ENCODE measurements at places on chromosomes 7 and 10.

- no peak for DNase-seq
These were observed 50.6 kb downstream of the PRPF18 start for GRCh38 chr10:13637303-13637856.

- DNase-seq: no peak
These were observed 94.4 kb downstream of the JAZF1 start for GRCh38 chr7:28086198-28086597.

GRCh38 chr10:46524472-46525176 lies 31.8 kb downstream of the GPRIN2 start:
- DNase-seq: no peak

DNA sequence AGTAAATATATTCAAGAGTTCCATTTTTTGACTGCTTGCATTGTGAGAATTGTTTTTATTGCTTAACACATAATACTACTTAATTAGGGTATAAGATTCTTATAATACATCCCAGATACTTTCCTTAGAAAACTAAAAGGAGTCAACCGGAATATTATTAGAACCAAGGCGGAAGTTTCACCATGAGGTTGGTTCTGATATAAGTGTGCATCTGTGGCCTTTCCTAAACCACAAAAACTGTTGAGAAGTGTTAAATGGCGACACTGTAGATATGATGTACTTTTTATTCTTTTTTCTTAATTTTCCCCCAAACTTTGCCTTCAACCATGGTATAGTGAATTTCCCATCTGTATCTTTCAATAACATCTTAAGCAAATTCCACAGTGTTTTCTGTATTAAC lies 32.3 kb upstream of the INHBA start:
- no peak for DNase-seq

DNA sequence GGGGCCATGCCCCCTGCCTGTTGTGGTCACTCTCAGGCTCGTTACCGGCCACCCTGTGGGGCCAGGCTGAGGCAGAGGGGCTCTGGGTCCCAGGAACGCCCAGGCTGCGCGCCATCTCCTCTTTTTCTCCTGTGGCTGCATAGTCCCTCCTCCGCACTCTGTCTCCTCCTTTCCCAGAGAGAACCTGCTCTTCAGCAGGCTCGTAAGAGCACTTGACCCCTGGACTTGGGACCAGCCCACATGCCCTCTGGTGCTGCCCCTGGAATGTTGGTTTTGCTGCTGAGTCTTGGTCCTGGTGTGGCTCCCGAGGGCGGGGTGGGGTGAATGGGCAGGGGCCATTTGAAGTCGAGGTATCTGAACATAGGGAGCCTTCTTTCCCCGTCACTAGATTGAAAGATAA lies 6.6 kb upstream of the BHLHA15 start:
- DNase-seq: no peak

GRCh38 chr10:58942724-58943123 lies 233.7 kb upstream of the PHYHIPL start:
- no peak for DNase-seq

- no peak for DNase-seq
These were observed 75.9 kb downstream of the BUB3 start for GRCh38 chr10:123229927-123230630.

- no peak for DNase-seq
These were observed 251.2 kb downstream of the DNAJB6 start for GRCh38 chr7:157587805-157588560.

DNA sequence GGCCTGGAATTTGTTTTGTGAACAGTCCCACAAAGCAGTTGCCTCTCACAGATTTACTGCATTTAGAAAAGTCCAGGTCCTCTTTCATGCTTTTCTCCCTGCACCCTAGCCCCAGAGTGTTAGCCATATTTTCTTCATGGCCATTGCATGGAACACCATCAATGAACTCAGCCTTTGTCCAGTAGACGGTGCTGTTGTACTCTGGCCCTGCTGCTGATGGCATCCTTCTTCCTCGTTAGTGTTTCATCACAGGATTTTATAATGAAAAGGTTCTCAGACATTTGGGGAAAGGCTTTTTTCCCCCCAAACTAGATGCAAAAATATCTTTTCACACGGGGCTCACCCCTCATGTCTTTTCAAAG lies 93.0 kb upstream of the SLC25A13 start:
- peak; percentile 60 for DNase-seq

DNA sequence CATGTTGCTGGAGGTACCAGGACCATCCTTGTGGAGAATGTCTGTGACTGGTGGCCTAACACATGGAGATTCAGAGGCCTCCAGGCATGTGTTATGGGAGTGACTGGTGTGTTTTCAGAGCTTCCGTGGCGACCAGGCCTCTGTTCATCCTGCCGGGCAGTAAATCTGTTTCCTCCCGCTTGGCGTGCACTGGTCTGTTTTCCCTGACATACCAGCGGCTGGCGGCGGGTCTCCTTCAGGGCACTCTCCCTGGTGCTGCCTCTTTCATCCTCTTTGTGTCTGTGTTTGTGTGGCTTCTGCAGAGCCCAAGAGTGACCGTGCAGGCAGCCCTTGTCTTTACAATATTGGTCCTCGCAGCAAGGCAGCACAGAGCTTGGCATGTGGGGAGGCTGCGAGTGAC lies 385.1 kb upstream of the MKI67 start:
- DNase-seq: no peak

- no peak for DNase-seq
These were observed 9.2 kb downstream of the GJD4 start for GRCh38 chr10:35614312-35614711.

DNA sequence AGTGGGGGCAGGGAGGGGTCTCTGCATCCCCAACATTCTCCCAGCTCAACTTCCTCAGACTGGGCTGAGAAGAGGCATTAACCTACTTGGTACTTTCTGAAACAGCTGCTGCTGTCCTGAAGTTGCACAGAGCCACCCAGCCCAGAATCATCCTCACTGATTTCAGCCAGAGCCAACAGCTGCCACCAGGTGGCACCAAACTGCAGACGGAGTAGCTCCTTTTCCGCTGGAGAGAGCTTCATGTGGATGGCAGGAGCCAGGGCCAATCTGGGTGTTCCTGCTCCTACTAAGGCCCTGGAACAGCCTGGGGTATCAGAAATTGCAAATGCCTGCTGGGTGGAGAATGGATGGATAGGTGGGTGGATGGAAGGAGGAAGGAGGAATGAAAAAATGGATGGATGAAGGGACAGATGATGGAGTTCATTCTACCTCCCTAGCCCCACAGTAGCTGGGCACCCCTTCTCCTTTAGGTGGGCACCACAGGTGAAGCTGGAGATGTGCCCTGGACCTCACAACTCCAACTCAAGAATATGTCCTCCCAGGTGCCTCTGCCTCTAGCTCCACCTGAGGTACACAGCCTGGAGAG lies 11.8 kb upstream of the DRGX start:
- DNase-seq: peak; percentile 83

DNA sequence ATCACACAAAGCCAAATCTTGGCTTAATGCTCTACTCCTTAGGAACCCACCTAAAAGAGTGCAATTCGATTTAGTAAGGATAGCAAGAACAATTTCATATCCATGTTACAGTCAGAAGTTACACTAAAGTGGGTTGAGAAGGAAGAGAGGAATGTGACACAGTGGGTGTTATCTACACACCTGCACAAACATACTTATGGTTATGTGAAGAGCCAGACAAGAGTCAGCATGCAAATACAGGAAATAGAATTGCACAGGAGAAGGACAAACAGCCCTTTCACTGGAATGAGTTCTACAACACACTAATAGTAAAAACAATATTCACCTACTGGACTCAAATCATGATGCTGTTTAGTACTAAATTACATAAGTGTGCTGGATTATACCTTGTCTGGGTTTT lies 262.8 kb downstream of the DGKB start:
- DNase-seq: no peak

GRCh38 chr7:134522601-134523000 lies 4.8 kb upstream of the AKR1B10 start:
- no peak for DNase-seq

DNA sequence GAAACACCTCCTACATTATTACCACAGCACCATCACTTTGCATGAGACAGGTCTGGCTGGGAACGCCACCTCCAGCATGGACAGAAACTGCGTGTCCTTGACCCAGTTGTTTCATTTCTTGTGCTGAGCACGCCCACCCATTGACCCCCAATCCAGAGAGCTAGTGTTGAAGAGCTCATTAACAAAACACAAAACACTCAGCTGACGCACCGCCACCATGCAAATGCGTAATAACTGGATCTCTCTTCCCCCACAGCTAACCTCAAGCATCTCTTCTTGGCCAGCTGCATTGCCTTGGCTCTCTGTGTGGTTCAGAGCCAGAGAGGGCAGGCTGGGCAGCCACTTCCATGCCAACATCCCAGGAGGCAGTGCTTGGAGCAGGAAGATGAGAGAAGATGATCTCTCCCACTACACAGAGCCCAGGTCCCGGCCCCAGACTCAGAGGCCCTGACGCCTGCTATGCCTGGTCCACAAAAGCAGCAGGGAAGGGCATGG lies 173.5 kb downstream of the PLXNA4 start:
- DNase-seq: no peak

DNA sequence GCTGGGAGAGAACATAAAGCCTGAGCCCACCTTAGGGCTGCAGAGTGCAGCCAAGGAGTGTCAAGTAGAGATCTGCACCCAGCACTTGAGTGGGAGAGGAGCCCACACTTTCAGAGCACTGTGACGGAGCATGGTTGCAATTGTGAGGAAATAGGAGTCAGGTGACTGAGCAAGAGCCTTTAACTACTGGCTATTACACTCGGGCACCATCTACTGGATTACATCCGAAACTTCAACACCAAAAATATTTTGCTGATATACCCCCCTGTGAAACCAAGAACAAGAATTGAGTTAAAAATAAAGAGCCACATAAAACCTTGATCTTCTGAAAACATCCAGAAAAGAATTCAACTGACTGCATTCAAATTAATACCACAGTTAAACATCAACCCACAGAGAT lies 657.9 kb downstream of the NXPH1 start:
- no peak for DNase-seq

GRCh38 chr7:128197989-128198580 lies 43.0 kb upstream of the LEP start:
- no peak for DNase-seq

GRCh38 chr7:98930464-98930863 lies 52.1 kb downstream of the TRRAP start:
- DNase-seq: no peak

DNA sequence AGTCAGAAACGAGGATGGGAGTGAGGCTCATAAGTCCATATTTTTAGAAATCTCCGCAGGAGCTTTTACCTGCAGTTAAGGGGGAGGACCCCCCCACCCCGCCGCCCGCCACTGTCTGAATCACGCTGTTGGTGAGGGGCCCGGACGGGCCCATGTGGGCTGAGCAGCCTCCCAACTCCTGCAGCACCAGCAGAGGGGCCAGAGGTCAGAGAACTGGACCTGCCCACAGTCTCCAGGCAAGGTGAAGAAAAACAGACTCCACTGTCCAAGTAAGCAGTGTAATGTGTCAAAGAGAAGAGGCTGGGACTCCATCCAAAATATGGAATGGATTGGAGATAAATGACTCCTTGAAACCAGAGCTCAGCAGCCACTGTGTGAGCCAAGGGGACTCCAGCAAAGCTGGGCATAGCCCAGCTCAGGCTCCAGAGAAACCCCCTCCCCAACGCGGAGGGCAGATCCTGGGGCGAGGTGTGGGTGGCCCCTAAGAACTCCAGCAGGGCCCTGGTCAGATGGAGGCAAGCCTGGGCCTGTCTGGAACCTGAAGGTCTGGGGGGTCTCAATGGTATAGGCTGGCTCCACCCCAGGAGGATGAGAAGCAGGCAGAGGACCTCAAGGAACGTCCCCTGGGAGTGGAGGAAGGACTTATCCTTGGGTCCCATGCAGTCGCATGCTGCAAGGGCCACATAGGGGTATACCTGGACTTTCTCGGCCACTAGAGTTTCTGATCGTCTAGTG lies 128.5 kb upstream of the TNS3 start:
- no peak for DNase-seq

- no peak for DNase-seq
These were observed 44.5 kb upstream of the AGR3 start for GRCh38 chr7:16926283-16926682.

DNA sequence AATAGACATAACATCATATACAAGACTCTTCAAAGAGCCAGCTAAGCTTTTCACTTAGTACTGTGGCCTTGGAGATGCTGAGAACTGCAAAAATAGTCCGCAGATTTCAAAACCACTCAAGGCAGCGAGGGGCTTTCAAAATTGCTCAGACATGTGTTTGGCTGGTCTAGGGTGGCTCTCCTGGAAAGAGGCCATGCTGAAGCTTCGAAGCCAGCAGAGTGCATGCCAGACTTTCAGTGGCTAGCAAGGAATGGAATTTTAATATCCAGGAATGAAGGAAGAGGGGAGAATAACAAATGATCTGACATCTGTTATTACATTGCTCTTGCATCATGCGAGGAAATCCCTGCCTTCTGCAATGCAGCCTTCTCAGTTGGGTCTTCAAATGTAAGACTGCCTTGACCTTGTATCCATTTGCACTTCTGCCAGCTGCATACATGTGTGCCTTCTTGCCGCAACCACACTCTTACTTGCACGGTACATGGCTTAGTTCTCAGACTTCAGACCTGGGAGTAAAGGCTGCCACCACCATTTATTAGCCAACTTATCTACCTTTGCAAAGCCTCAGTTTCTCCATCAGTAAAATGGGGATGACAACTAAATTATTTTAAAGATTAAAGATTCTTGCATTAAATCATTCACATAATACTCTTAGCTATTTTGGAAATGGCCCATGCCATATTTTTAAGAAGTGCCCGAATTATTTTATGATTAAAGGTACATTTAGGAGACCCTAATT lies 55.9 kb downstream of the ITIH5 start:
- DNase-seq: no peak

DNA sequence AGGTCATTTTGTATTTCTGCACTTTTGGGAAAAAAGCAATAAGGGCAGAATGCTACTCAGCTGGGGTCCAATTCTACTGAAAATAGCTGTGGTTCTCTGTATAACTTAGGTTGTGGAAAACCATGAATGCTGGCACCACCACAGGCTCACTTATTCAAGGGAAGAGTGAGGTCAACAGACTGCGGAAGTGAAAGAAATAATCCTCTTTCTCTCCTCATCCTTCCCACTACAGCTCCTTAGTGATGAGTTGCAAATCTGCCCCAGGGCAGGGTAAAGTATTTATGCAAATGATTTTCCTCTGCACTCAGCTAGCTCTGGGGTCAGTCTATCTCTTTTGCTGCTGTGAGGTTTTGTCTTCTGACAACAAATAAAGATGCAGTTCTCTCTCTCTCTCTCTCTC lies 74.1 kb upstream of the PTPRZ1 start:
- DNase-seq: peak; percentile 65

DNA sequence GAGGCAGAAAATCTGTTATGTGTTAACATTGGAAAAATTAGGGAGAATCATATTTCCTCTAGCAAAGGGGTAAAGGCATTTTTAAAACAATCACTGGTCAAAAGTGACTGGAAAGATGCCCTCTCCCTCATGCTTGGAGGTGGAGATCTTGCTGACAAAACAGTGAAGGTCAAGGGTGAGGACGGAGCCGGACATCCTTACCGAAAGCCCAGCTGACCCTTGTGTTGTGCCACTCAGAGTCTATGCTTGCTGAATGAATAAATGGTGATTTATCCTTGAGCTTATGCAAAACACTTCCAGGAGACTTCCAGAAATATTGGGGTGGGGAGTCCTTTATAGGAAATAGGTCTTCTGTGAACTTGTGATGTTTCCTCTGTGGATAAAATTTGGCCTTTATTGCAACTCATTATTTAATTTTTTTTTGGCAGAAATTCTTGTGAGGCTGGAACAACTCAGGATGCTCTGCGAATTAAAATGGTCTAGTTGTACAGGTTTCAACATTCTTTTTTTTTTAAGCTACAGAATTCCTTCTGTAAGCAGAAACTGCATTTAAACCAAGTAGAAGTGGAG lies 28.3 kb upstream of the ELMO1 start:
- DNase-seq: no peak

GRCh38 chr7:82294865-82295264 lies 148.7 kb downstream of the CACNA2D1 start:
- no peak for DNase-seq
